ENCODE measurements at places on chromosomes 3 and 15.

- no peak for DNase-seq
Measured at GRCh38 chr3:193711964-193712598, 119.1 kb downstream of the OPA1 start.

GRCh38 chr3:8816106-8816505 is 46.7 kb upstream of the OXTR start:
- DNase-seq: no peak

GRCh38 chr3:11928381-11928780 is 75.8 kb upstream of the SYN2 start:
- no peak for DNase-seq

- DNase-seq: no peak
Measured at GRCh38 chr3:170724599-170725280, 138.9 kb upstream of the SLC7A14 start.

DNA sequence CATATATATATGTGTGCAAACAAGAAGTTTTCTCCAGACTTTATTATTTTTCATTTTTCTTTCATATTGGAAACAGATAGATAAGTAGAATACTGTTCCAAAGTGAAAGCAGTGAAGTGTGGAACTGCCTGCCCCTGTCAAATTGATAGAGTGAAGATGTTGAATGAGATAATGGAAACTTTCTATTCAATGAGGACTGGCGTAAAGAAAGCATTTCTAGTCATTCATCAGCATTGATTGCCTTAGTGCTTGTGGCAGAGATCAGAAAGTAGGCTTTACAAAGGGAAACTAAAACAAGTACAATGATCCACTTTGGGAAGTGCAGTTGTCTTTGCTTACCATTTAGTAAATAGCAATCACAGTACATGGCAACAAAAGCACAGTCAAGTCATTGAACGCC is 300.0 kb downstream of the CADM2 start:
- DNase-seq: no peak

- no peak for DNase-seq
Measured at GRCh38 chr3:176378789-176379188, 818.5 kb downstream of the TBL1XR1 start.

- DNase-seq: peak; percentile 63
Measured at GRCh38 chr3:120177151-120177550, 82.9 kb upstream of the GSK3B start.

GRCh38 chr15:76912430-76912829 is 7.3 kb upstream of the SCAPER start:
- DNase-seq: no peak

GRCh38 chr3:184814214-184814613 is 2.2 kb downstream of the VPS8 start:
- DNase-seq: no peak

- DNase-seq: peak; percentile 99
Measured at GRCh38 chr3:118991775-118992174, 42.9 kb downstream of the IGSF11 start.

DNA sequence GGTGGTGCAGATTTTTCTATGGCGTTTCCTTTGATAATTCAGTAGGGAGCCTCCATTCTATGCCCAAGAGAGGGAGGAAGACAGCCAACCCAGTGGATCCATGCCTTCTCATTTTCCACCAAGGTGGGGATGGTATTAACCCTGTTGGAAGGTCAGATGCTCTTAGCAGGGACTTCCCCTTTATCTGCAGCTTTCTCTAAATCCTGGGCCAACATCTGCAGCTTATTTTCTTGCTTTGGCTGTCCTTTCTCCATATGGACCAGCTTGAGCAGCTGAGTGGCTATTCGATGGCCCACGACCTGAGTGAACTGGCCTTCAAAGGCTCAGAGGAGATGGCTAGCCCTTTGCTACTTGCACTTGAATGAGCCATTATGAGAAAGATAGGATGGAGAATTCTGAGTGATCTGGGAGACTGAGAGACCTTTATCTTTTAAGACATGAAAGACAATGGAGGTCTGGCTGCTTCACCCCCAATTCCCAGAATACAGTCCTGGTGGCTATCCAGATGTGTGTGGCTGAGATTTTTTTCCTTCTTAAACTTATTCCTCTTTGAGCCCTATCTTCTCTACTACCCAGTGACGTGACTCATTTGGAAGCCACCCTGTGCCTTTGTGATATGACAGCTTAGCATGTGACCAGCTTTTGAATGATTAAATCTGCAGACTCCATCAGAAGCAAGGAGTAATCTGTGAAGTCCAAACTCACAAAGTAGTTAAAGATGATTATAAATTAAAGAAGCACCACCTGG is 39.6 kb upstream of the TRAK1 start:
- DNase-seq: no peak

- DNase-seq: no peak
Measured at GRCh38 chr3:25171897-25172296, 256.2 kb upstream of the RARB start.

- DNase-seq: peak; percentile 84
Measured at GRCh38 chr3:51099794-51100535, 285.1 kb upstream of the MANF start.

- no peak for DNase-seq
Measured at GRCh38 chr3:111538681-111539083, 3.3 kb upstream of the CD96 start.

GRCh38 chr3:54321520-54321919 is 199.2 kb downstream of the CACNA2D3 start:
- no peak for DNase-seq

- DNase-seq: no peak
Measured at GRCh38 chr3:61943975-61944374, 382.6 kb downstream of the PTPRG start.

DNA sequence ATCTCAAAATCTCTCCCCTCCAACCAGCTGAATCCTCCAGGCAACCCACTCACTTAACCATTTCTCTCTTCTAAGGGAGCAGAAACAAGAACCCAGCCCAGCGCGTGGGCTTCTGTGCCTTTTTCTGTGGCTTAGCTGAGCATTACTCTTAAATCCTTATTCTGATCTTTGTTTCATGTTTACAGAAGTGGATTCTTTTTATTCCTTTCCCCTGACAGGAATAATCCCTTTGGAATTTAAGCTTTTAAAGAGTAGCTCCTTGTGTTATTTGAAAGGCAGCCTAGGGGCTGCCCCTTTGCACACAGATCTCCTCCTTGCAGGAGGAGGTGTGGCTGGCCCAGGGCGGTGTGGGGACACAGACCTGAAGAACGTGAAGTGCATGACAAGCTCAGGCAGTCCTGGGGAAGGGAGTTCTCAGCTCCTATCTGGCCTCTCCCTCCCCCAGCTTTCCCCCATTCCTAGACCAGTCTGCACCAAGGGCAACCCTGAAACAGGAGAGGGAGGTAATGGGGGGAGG is 77.1 kb upstream of the UBE2E1 start:
- no peak for DNase-seq

DNA sequence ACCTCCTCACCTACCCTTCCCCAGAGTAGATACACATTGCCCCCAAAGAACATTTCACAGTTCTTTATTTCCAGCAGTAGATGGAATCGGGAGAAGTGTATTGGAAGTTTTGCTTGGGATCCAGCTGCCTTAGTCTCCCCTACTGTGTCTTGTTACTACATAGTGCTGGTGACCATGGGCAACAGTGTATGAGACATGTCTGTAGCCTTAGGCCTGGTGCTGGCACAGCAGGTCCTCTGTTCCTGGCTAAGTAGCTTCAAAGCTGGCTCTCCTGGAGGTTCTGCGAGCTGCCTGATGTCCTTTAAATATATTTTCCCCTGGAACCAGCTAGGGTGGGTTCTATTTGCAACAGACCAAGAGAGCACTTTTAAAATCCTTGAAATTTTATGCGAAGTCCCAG is 174.7 kb downstream of the THSD4 start:
- DNase-seq: no peak

- DNase-seq: no peak
Measured at GRCh38 chr3:187667526-187667925, 2.7 kb downstream of the SST start.

- no peak for DNase-seq
Measured at GRCh38 chr3:193333229-193333628, 45.3 kb downstream of the ATP13A5 start.

- no peak for DNase-seq
Measured at GRCh38 chr3:106299300-106300098, 430.7 kb upstream of the CBLB start.

- DNase-seq: no peak
Measured at GRCh38 chr3:97181704-97182103, 367.3 kb downstream of the EPHA6 start.

DNA sequence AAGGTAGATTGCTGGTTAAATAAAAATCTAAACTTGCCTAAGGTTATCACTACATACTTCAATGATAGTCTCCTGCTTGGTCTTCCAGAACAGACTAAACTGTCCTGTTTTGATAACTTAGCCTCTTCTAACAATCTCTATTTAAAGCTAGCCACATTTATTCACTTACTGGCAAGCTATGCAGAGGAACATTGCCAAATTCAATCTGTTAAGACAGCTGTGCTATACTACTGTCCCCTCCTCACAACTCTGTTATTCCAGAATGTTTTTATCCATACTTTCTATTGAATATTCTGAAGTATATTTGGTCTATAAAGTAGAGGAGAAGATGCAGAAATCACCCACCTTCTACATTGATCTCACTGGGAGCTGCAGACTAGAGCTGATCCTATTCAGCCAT is 594.0 kb upstream of the CCDC54 start:
- DNase-seq: no peak

GRCh38 chr15:29122506-29122905 is 147.1 kb downstream of the NSMCE3 start:
- DNase-seq: no peak

GRCh38 chr15:81012588-81012987 is 11.9 kb downstream of the TLNRD1 start:
- DNase-seq: no peak

DNA sequence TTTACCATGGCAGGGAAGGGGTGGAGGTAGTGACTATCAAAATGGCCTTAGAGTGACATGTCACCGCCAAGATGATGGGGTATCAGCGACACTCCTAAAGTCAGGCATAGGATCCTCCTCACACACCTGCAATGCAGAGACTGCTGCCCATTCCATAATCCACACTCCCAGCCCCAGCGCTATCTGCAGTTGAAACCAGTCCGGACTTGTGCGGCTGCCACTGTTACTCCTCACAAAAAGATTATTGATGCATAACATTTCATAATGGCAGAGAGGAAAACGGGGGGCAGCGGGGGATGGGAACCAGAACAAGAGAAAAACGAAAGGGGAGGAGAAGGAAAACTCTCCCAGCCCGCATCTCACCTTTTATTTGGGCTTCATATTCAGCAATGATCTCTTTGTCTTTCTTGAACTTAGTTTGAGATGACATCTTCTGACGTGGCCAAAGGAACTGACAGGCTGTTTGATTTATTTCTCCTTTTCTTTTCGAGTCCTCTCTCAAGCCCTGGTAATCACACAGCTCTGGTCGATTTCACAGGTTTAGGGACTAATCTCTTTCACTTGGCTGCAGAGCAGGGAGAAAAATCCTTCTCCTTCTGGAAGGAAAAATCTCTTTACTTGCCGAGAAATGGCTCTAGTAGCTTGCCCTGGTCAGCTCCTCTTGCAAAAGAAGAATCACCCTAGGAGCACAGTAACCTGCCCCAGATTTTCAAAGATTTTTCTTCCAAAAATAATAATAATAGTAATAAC is 749 bp downstream of the SRGAP3 start:
- DNase-seq: no peak

GRCh38 chr3:157589211-157589610 is 86.0 kb upstream of the VEPH1 start:
- no peak for DNase-seq

GRCh38 chr15:63870043-63870394 is 36.3 kb upstream of the HERC1 start:
- DNase-seq: peak; percentile 21

GRCh38 chr3:151345859-151346258 is 16.5 kb upstream of the P2RY13 start:
- peak; percentile 6 for DNase-seq

DNA sequence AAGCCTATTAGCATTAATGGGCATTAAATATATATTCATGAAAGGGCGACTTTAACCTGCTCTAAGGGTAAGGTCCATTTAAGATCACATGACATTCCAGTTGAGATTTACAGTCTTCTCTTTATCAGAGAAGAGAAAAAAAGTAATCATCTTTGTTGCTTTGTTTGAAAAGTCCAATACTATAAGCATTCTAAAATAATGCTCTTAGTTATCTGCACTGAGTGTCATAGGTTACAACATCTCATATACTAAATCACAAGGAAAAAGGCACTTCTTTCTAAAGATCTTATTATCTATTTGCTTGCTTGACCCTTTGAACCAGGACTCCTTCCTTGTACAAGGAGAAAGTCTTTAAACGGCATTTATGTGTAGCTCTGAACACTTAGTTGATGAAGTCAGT is 1.4 kb downstream of the TMEM207 start:
- no peak for DNase-seq

DNA sequence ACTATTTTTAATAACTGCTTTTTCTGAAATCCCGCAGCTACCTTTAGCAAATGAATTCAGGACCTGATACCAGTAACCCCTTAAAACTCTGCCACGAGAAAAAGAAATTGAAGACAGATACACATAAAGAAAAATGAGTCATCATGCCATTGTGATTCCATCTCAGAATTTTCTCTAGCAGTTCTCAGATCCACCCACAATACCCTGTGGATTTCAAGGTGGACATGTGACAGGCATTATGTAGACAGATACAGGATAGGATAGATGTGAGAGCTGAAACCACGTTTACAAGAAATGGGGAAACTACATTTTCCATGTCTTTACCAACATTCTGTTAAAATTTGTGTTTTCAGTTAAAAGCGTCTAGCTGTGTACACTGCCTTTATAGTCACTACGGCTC is 291.9 kb upstream of the NR2F2 start:
- no peak for DNase-seq

DNA sequence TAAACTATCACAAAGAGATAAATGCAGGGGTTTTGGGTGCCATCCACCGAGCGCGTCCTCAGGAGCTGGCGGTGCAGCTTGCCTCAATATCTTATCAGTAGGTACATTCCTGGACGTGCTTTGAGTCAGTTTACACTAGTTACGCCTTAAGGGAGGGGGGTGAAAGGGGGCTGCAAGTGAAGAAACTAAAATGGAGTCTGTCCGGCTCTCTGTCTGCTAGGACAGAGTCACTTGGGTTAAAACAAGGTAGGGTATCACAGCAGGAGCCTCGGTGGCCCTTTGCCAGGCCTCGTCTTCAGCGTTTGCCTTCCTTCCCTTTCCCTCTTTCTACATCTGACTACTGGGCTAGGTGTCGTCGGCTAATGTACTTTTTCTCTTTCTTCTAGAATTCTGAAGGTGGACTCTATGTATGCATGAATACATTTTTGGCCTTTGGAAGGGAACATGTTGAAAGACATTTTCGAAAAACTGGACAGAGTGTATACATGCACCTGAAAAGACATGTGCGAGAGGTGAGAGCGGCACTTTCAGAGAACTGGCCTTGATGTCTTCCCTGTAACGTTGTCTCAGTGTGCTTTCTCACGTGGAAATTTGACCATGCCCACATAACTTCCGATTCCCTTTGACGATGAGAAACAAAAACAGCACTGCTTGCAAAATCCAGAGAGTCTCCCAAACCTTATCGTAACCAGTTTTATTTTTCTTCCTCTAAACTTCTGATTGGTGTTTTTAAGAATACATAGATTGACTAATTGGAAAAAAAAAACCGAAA is 28.8 kb downstream of the USP13 start:
- DNase-seq: no peak

- peak; percentile 22 for DNase-seq
Measured at GRCh38 chr3:71998995-71999673, 214.2 kb upstream of the PROK2 start.

Data from SK-MEL-5 (cell line).